Stomach (tissue), 19 donors: ENCODE measurements at places on chromosomes 7 and 10.

GRCh38 chr10:33201056-33201780 lies 133.2 kb downstream of the NRP1 start:
- DNase-seq = no peak

DNA sequence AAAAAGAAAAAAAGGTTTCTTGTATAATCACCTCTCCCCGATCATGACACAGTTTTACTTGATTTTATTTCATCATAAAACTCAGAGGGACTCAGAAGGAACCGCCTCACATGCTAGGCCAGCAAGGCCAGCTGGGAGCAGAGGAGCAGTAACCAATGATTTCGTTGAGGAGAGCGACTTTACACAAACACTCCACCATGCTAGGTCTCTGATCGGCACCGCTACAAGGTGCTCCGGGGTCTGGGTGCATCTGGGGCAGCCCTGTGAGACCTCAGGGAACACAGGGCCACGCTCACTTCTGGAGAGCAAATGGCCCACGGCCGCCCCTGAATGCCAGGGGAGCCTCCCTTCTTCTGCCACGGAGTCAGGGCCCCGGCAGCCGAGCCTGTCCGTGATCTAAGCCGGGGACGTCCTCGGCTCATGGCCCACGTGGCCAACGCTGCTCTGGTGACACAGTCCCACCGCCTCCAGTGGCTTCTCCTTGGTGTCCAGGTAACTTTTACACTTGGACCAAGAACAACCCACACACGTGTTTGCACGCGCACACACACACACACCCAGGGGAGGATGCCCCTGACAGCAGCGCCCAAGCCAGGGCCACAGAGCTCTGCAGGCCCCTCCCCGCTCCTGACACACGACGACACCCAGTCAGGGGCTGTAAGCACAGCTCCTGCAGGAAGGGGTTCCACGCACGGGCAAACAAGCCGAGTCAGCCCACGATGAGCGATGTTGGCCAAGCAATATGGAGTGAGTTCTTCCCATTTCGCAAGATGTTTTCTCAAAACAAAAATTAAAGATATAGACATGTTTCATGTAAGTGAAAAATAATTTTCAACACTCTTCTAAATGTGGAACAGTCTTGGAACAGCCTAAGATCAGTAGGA lies 332.3 kb downstream of the DNAJB6 start:
- DNase-seq = no peak

GRCh38 chr10:116815641-116816415 lies 33.5 kb upstream of the ENO4 start:
- no peak for DNase-seq

- DNase-seq = no peak
Observed at GRCh38 chr7:38411404-38411803, 138.0 kb upstream of the TARP start.

- no peak for DNase-seq
Observed at GRCh38 chr7:73896454-73896853, 35.5 kb downstream of the TMEM270 start.

GRCh38 chr10:24853661-24854060 lies 98.7 kb downstream of the PRTFDC1 start:
- no peak for DNase-seq
